ENCODE measurements at places on chromosomes 4 and X.

DNA sequence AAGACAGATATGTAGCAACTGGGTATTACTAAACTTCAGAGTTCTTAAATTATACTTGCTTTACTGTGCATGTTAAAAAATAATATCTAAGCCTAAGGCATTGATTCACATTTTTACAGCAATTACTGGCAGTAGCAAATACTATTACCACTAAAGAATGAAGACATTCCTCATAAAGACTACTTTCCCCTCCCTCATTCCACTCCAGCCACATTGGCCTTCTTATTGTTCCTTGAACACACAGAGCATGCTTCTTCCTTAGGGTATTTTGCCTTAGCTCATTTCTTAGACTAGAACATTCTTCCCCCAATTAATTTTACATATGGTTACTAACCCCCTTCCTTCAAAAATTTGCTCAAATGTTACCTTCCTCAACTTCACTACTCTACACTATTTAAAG is 717.0 kb downstream of the CCSER1 start:
- DNase-seq = no peak

DNA sequence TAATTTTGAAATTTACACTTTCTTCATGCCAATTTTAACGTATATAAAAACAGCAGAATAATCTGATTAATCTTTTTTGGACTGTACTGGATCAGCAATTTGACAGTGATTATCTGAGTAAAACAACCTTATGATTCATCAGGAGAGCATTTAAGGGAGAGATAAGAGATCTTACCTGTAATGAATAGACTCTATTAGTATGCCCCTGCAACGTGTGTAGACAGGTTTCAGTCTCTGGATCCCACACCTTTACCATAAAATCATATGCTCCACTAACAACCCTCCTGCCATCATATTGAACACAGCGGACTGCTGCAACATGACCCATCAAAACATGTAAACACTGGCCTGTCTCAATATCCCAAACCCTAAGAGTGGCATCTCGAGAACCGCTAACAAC is 210.1 kb downstream of the FBXW7 start:
- no peak for DNase-seq

DNA sequence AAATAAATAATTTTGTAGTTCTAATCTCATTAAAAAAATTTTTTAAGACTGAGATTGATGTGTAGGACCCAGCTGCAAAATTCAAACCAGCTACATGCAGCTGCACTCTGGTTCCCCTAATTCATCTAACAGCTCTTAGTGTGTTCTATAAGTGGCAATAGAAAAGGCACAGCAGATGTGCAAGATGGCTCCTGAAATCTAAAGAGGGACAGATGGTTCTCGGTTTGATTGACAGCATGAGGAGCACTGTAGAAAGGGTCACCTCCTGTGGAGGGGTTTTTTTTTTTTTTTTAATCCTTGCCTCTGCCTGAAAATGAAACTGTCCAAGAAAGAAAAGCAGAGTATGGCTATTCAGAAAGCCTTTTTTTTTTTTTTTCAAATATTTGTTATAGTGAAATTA is 16.9 kb upstream of the OCIAD1 start:
- peak; percentile 42 for DNase-seq

GRCh38 chr4:112853662-112854256 is 195.7 kb upstream of the ANK2 start:
- DNase-seq = no peak

- no peak for DNase-seq
These were observed 240.8 kb upstream of the PPARGC1A start for GRCh38 chr4:24130637-24131036.

DNA sequence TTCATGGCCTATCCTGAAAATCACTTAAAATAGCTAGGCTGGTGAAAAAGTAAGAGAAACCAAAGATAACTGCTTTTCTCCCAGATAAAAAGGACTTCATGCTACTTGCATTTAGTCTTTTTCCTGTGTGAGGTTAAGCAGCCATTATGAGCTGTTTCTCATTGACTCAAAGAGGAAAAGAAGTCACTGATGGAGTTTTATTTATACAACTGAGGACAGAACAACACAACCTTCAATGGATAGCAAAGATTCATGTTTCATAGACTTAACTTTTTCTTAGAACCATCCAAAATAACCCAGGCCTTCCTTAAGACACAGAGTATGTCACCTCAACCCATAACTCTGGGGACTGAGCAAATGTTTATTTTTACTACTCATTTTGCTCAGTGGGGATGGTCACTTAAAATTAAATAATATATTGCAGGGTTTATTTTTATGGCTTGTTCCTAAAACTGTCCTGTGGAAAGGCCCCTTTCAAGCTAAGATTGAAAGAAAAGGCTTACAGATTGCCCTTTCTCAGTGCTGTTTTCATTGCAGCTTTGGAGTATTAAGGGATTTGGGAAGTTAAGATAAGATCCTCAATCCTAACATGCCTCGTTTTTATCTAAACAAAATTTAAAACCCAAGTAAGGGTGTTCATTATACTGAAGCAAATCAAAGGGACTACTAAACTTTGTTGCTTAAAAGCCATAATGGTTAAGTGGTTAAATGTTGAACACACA is 252.6 kb upstream of the MAD2L1 start:
- DNase-seq = no peak

DNA sequence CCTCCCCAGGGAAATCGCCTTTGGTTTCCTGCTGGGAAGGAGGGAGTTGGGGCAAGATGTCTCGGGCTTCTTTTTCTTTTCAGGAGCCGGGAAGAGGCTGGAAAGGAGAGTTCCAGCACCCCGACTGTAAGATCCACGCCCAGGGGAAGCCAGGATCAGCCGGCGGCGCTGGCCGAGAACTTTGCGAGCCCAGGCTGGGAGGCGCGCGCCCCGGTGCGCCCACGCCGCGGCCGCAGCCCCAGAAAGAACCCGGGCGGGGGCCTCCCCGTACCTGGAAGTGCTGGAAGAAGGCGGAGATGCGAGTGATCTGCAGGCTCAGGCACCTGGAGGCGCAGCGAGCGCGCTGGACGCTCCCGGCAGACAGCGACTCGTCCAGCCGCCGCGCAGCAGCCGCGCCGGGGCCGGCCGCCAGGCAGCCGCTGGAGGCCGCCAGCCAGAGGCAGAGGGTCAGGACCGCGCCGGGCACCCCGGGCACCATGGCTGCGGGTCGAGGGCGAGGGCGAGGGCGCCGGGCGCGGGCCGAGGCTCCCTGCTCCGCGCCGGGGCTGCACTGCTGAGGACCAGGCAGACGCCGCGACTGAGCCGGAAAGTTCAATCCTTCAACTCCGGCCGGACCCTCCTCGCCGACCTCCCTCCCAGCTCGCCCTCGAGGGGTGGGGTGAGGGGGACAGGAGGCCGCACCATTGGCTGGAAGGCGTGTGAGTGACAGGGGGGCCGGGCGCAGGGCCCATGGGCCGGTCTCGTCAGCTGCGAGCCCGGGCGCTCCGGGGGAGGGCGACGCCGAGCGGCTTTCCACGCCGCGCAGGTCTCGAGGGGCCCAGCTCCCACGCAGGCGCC is at the start of gene ANOS1:
ANOS1 (minus strand) TSS at position 579 of the 837 bp plus-strand sequence; CDS start at position 478, 101 bp downstream.
- DNase-seq = peak; percentile 82

All from retina (tissue), 1 donor.